ENCODE measurements at places on chromosomes 4 and X.

DNA sequence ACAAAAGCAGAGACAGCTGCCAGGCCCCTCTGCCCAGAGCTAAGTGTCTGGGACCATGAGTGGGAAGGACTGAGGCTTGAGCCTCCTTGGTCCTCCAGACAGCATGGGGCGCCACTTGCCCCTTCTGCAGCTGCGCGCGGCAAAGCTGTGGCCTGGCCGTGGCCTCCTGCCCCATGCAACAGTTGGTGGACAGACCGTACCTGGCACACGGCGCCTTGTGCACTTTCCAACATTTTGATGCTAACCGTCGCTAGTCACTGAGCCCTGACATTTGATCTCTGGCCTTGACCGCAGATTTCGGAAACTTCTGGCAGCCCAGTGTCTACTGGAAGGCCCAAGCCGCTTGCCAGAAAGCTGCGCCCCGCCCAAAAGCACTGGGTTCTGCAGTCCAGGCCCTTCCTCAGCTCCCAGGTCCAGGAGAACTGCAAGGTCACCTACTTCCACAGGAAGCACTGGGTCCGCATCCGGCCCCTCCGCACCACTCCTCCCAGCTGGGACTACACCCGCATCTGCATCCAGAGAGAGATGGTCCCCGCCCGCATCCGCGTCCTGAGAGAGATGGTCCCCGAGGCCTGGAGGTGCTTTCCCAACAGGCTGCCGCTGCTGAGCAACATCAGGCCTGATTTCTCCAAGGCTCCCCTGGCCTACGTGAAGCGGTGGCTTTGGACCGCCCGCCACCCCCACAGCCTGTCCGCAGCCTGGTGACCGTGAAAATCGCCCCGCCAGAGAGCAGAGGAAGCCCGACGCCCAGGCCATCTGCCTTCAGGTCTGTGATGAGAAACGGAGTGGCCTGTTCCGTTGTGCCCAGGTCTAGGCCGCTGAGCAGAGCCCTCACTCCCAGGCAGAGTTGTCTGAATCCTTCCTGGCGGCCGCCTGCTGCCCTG is 35.3 kb upstream of the CA5B start:
- no peak for DNase-seq

- DNase-seq, result no peak
Observed at GRCh38 chr4:11743236-11743635, 314.5 kb upstream of the HS3ST1 start.

DNA sequence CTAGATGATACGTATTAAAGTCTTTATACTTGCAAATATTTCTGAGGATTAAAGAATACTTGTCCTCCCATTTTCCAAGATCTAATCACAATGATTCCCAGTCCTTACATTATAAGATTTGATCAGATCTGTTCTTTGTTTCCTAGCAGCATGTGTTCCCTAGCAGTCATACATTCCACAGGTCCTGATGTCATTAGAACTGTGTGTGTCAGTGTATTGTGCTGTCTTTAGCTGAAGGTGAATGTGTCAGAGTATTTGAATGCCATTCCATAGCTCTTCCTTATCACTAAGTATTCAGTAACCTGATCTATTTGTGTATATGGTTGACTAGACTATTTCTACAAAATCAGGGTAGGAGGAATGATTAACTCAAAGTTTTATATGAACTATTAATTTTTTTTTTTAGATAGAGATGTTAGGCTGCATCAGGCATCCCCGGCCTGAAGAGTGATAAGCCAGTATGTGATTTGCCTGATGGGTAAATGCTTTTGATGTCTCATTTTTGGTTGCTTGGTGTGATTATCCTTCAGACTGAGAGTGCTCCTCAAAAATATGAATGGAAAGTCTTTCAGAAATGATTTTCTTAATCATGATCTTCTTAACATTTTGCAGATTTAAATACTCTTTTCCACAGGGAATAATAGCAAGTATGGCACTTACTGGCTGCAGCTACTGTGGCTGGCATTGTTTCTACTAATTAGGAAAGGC is 4.4 kb downstream of the ADGRL3 start:
- DNase-seq, result no peak

DNA sequence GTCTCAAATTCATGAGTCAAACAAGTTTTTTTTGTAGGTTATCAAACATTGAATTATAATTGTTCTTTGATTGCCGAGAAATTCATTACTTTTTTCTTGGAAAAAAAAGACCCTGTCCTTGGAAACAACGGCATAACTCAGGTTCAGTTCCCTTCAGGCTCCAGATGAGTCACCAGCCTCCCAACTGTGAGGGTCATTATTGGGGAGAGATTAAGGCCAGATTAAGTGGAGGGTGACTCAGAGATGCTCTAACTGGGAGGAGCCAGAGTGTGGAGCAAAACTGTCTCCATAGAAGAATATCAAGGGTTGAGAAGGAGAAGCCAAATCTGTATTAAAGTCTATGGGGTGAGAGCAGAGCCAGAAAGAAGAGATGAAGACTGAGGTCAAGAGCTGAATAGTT is 9.6 kb downstream of the ADGRG4 start:
- no peak for DNase-seq

GRCh38 chrX:131727778-131728177 is 183.9 kb downstream of the OR13H1 start:
- DNase-seq, result no peak

Data from midbrain (tissue), 1 donor.